ENCODE measurements at places on chromosomes 5 and 9.

DNA sequence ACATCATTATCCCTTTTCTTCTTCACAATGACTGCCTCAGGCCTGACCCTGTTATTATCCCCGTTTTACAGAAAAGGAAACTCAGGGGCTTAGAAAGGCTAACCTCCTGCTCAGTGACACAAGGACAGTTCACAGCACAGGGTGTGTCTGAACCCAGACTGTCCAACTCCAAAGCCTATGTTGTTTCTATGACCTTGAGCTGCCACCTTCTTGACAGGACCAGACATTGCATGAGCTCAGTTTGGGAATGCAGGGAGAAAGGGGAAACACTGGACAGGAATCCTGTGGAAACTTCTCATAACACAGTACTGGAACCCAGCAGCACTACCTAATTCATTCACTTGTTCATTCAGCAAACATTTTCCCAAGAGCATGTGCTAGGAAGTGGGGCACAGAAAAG is 472.8 kb downstream of the CDK5RAP2 start:
- no peak for DNase-seq

DNA sequence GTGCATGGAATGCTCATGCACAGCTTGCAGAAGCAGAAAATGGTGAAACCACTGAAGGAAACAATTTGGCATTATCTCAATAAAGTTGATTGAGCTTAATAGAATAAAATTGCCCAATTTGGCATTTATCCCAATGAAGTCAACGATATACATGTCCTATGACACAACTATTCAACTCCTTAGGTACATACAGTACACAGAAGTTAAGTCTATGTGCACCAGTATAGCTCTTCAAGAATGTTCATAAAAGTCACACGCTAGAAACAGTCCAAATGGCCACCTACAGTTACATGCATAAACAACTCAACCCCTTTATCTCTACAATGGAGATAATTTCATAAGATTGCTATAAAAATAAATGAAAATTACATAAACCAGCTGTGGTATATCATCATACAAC is 184.5 kb downstream of the DENND1A start:
- DNase-seq, result no peak

- no peak for DNase-seq
These were observed 14.3 kb downstream of the RASGEF1C start for GRCh38 chr5:180194410-180195345.

DNA sequence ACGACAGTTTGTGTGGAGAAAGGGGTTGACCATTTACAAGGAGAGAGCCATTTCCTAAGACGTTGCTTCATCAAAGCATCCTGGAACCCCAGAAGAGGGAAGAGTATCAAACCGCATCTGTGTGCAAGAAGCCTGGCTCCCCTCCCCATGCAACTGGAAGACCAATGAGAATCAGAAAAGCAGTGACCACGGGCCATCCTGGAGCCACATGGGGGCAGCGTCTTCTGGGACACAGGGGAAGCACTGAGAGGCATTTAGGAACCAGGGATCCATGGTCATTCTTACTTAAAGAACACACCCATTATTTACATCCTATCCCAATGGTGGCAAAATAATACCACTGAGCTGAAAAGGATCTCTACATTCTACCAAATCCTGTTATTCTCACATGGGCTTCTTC is 29.3 kb downstream of the SEMA5A start:
- no peak for DNase-seq

DNA sequence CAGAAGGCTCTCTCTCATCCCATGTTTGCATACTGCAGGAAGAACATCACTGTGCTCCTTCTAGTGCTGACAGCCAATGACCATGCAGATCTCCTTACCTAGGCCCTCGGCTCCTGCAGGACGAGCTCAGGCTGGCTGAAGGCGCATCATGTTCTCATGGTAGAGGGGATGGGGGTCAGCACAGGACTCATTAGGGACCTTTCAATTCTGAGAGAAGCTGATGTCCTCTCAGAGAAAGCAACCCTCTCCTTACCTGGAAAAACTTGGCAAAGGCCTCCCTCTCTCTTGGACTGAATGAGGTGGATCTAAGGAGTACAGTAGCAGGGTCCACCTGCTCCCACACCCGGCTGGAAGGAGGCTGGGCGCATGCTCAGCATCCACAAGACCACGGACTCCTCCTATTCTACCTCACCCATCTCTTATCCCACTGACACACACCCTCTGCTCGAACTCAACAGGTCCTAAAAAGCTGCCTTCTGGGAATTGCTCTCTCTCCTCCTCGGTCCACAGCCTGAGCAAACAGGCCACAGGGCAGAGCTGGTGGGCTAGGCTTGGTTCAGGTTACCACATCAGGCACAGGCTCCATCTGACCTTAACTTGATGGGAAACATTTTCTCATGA is 2.9 kb downstream of the IPPK start:
- DNase-seq, result no peak

DNA sequence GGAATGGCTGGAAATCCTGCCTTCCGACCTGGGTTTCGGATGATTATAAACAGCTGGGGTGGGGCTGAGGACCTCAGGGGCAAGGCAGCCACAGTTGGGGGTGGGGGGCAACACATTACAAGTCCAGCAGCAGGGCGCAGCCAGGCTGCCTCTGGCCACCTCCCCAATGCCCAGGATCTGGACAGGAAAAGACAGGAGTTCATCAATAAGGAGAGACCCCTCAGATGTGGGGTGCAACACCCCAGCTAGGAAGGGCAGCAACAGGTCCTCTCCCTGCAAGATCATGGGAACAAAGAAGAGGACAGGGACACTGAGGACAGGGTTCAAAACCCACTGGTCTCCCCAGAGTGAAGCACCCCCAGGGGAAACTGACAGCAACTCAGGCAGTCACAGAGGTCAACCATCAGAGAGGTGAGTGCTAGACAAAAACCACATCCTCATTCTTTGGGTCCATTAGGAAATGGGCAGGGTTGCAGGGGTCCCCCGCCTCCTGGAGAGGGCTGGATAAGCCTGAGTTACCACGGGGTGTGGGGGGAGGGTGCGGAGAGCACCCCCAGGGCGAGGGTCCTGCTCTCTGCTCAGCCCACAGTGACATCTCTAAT is 33.5 kb downstream of the SEMA4D start:
- DNase-seq, result no peak

GRCh38 chr9:37801287-37801850 is 772 bp downstream of the DCAF10 start:
- DNase-seq, result no peak

DNA sequence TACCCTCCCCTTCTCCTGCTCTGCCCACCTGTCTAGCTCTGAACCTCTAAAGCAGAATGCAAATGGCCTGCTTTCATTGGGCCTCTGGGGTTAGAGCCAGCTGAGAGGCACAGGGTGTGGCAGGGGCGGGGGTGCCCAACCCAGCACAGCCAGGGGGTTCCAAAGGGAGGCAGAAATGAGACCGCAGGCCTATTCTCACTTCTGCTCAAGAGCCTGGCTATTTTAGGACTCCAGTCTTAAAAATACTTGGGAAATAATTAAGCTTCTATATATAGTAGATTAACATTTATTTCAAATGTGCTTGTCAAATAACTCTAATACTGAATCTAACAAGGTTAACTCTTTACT is 5.7 kb downstream of the QSOX2 start:
- no peak for DNase-seq

DNA sequence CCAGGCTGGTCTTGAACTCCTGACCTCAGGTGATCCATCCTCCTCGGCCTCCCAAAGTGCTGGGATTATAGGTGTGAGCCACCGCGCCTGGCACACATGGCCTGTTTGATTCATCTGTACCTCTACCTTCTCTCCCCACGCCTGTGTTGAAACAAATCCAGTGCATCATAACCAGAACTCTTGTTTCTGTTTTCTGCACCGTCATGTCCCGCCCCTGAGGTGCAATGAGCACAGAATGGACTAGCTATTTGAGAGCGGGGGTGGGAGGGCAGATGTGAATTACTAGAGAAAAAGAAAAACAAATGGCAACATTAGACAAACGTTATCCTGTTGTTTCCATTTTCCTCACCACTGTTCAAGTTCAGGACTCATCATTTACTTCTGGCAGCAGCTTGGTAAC is 10.7 kb upstream of the FAM193B start:
- no peak for DNase-seq

- no peak for DNase-seq
These were observed 345.0 kb downstream of the TLE1 start for GRCh38 chr9:81344366-81344765.

GRCh38 chr5:36236801-36237200 is 4.9 kb downstream of the NADK2 start:
- no peak for DNase-seq

GRCh38 chr5:82419559-82420332 is 141.6 kb upstream of the RPS23 start:
- no peak for DNase-seq

GRCh38 chr9:94771096-94771495 is 44.6 kb downstream of the AOPEP start:
- no peak for DNase-seq
